ENCODE measurements at places on chromosomes 3 and 15. TPM values are rescaled to one million over a fixed set of nuclear protein-coding genes. Genes with fewer than 3 reads are reported as not detected.

HMCES gene
- total RNA-seq: 38.0 TPM

RBP2 gene
- not detected for total RNA-seq

MKRN3 gene
- total RNA-seq: 0.51 TPM

PRR23B gene
- not detected for total RNA-seq

HAPLN3 gene
- 1.8 TPM for total RNA-seq

ATP13A4 gene
- not detected for total RNA-seq

ZMYND10 gene
- total RNA-seq: 0.20 TPM

CYP19A1 gene
- total RNA-seq: 0.74 TPM

AADACL2 gene
- not detected for total RNA-seq

SLC22A13 gene
- not detected for total RNA-seq

SAMD7 gene
- not detected for total RNA-seq

MUC4 gene
- 0.12 TPM for total RNA-seq

TMCO5A gene
- not detected for total RNA-seq

ZPLD1 gene
- total RNA-seq: not detected

OR5K2 gene
- not detected for total RNA-seq

SLC6A11 gene
- not detected for total RNA-seq

GLDN gene
- total RNA-seq: 6.7 TPM

NTRK3 gene
- total RNA-seq: 4.6 TPM

POLR2M gene
- total RNA-seq: 57.8 TPM

PPP2R3A gene
- total RNA-seq: 40.9 TPM

LCTL gene
- total RNA-seq: not detected

ENTPD3 gene
- 0.48 TPM for total RNA-seq

ISLR2 gene
- 2.8 TPM for total RNA-seq

GP5 gene
- total RNA-seq: not detected

ARNT2 gene
- 4.1 TPM for total RNA-seq

MED12L gene
- total RNA-seq: 0.65 TPM

ALDH1L1 gene
- total RNA-seq: 16.3 TPM

All from right cardiac atrium (tissue), 5 donors.